ENCODE measurements at places on chromosomes 4 and X.

DNA sequence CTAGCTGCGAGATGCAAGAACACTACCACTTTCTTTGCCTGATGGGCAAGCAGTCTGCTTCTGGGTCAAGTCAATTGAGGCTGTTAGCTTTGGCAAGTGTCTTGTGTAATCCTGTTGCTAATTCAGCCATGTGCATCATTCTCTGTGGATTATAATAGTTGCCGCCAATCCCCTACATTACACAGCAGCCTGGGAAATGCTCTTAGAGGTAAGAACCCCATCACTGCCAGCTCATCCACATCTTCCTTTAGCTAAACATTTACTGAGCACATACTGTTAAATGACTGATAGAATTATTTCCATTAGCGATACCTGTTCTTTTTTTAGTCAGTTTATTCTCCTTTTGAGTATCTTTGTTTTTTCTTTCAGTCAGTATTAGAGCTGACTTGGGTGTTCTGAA lies 116.2 kb downstream of the CBR4 start:
- no peak for DNase-seq

- DNase-seq: no peak
Measured at GRCh38 chr4:99826016-99826415, 9.4 kb downstream of the DAPP1 start.

GRCh38 chr4:55753856-55754255 lies 65.7 kb upstream of the EXOC1L start:
- no peak for DNase-seq

DNA sequence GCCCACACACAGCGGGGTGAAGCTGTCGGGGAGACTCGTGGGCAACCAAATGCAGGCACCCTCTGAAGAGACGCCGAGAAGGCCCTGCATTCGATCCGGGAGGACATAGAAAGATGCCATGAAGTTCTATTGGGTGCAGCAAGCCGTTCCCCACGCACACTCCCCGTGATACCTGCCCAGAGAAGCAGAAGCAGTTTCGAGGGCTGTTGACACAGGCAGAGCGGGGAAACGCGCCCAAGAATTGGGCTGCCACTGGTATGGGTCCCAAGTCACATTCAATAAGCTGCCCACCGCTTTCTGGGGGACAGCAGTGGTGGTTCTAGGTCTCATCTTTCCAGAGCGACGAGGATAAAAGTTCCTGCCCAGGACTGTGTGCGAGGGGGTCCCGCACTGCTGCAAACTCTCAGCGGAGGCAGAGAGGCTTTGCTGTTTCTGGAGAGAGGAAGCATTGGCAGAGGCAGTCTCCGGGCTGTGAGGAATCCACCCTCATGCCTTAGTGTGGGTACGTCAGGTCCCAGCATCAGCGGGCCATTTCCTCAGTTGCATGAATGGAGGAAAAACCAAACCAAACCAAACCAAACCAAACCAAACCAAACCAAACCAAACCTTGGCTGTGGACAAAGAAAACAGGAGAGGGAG lies 10.1 kb downstream of the PITX2 start:
- DNase-seq: no peak

DNA sequence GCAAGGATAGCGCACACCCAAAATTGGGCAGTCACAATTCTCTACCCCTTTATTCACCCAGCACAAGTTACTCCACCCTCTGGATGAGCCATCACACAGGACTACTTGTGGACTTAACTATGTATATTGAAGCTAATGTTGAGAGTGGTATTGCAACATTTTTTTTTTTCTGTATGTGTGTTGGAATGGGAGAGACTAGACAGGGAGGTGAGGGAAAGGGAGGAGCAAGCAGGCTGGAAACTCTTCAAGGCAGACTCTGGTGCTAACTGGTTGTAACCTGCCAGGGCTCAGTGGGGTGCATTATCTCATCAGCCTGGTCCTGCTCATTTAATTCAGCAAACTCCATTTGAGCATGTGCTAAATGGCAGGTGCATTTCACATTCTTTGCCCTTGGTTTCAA lies 18.4 kb upstream of the CWH43 start:
- DNase-seq: no peak

DNA sequence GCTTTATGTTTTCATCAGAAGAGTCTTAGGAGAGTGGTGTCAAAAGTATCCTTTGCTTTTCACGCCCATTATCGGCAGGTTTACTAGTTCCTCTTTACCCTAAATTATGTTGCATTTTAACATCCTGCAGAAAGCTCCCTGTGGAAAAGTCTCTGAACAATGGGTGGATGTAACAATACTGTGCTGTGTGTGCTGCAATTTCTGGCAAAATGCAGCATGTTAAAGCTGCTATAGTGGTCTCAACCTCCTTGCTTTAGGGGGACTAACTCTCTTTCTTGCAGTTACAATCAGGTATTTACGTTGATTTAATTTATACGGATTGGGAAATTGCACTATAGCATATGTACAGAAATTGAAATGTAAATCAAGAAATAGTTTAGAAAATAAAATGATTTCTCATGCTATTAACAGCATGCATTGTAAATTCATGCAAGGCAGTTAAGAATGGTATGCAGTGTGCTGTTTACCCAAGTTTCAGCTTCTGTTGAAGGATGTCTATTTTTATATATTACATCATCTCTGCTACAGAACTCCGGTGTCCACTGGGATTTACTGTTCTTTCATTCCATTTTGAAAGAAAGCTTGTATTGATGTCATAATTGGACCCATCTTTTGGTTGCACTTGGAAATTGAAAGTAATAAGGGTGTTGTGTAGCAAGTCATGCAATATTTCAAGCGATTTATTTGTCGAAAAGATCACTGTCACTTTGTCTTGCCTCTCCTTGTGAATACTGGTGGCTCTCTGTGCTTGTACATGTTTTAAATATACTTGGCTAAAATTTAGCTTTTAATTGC lies 145.7 kb downstream of the RAPGEF2 start:
- DNase-seq: peak; percentile 16

GRCh38 chr4:137664046-137664387 lies 131.7 kb upstream of the PCDH18 start:
- DNase-seq: no peak

DNA sequence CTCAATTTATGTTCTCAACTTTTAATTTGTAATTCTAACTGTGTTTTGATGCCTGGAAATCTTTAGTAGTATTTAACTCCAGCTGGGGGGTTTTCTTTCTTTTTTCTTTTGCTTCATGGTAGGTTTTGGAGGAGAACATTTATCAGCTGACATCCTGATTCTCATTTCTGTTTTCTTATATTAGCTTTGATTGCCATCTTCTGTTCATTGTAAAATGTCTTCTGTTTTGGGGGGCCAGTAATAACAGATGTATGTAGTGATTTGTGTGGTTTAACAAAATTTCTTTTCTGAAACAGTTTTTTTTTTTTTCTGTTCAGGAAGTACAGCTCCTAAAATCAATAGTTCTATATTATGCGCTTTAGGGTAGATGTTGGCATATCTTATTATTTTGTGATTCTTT lies 182.2 kb downstream of the GABRB1 start:
- DNase-seq: no peak

- no peak for DNase-seq
Measured at GRCh38 chr4:78720994-78721677, 55.0 kb upstream of the BMP2K start.

GRCh38 chr4:70741867-70742658 lies 20.3 kb downstream of the RUFY3 start:
- DNase-seq: no peak

DNA sequence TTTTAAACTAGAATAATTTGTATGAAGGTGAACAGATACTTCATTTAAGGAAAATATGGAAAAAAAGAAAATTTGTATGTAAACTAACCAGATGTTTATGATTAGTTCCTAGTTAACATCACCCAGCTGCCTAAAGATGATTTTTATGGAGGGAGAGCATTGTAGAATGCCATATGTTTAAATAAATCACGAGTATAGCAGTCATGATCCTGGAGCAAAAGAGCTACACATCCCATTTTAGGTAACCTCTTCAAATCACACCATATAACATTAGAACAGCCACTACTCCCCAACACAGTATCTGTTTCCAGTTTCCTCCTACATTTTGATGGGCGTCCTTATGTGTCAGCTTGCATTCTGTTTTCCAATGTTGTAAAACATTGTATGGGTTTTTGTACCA lies 571.9 kb upstream of the FAM241A start:
- no peak for DNase-seq

- DNase-seq: no peak
Measured at GRCh38 chr4:169098054-169098497, 88.0 kb upstream of the CBR4 start.

DNA sequence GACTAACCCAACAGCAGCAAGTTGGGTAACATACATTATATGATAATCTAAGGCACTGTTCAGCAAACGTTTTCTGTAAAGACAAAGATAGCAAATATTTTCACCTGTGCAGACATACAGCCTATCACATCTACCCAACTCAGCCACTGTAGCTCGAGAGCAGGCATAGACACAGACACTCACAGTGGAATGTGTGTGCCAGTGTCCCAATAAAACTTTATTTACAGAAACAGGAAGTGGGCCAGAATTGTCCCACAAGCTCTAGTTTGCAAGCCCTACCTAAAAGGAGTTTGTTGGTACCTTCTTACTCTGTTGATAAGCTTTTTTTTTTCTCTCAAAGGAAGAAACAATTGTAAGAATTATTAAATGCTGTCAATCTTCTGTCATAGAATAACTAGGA lies 11.9 kb upstream of the FAM9A start:
- no peak for DNase-seq

DNA sequence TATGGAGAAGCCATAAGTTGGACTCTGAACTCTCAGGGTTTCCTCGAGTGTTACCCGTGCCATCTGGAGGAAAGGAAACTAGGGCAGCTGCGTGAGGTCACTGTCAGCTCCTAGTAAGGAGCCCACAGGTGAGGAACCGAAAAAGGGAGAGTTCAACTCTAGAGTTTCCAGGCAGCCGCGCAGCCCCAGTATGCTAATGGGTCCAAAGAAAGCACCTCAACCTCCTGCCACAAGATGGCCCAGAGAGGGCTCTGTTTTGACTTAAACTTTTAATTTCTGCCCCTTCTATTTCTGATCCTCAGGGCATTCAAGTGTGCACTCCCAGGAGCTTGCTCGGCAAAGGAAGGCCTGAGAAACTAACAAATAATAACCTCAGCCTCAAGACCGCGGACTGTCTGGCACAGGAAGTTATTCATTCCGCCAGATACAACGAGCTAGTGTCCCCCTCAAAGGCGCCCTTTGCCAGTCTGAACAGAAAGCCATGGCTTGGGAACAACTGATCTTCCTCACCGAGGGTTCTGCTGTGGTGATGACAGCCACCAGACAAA lies 13.9 kb downstream of the SCARB2 start:
- DNase-seq: no peak

DNA sequence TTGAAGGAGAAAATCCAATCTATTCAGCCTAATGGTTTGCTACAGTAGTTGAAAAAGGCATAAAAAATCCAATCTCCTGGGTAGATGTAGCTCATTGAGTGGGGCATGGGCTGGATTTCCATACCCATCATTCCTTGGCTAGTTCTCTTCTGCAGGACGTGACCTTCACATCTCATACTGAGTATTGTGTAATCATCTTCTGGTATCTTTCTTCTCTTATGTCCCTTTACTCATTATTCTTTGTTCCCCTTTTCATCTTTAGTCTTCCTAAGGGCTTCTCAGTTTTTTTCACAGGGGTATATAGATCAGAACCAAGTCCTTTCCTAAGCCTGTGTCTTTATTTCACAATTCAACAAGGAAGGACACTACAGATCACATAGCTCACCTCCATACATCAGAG lies 727.6 kb upstream of the MAGEB2 start:
- DNase-seq: no peak

DNA sequence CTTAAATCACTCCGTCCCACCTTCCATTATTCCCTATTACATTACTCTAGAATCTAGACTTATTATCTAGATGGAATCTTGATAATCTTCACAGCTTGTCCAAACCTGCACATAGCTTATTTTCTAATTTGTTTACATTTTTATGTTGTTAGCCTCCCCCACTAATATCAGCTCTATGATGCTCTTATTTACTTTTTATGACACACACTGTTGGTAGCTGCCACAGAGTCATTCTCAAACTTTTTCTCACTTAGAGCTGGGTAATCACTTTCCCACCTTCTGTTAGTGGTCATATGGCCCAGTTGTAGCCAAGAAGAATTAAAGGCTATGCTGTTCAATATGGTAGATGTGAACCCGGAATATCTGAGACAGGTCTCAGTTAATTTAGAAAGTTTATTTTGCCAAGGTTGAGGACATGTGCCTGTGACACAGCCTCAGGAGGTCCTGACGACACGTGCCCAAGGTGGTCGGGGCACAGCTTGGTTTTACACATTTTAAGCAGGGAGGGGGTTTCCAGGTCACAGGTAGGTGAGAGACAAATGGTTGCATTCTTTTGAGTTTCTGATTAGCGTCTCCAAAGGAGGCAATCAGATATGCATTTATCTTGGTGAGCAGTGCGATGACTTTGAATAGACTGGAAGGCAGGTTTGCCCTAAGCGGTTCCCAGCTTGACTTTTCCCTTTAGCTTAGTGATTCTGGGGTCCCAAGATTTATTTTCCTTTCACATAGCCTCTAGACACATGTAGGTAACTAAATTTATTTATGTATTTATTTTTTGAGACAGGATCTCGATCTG lies 7.0 kb upstream of the ADGRA3 start:
- no peak for DNase-seq

- no peak for DNase-seq
Measured at GRCh38 chr4:56426273-56426672, 9.1 kb downstream of the PPAT start.

GRCh38 chr4:19971829-19972228 lies 279.9 kb upstream of the SLIT2 start:
- DNase-seq: no peak

DNA sequence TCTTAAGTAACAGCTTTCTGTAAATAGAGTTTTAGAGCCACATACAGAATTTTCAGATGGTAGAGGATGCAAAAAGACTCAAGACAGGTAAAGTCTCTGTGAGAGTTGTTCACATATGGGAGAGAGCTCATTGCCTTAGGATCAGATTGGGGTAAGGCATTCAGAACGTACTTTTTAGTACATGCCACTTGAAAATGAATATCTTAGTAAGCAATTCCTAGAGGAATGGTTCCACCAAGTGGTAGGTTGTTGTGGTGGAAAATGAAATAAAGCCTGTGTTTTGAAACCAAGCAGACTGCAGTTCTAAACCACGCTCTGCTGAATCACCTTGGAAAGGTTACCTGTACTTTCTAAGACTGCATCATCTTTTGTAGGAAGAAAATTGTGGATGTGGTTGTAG lies 547.0 kb upstream of the LCORL start:
- no peak for DNase-seq

GRCh38 chr4:4330794-4331193 lies 40.7 kb downstream of the ZBTB49 start:
- no peak for DNase-seq

- no peak for DNase-seq
Measured at GRCh38 chr4:156961196-156962057, 10.2 kb downstream of the PDGFC start.

DNA sequence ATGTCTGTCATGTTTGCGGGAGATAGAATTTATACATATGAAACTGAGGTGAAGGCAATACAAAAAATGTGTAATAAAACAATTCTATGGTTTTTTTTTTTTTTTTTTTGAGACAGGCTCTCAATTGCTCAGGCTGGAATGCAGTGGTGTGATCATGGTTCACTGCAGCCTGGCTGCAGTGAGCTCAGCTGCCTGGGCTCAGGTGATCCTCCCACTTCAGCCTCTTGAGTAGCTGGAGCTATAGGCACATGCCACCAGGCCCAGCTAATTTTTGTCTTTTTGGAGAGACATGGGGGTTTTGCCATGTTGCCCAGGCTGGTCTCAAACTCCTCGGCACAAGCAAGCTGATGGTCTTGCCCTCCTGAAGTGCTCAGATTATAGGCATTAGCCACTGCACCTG lies 10.1 kb downstream of the RADX start:
- no peak for DNase-seq

All from Caco-2 (cell line).